ELR (cell line): ENCODE measurements at places on chromosomes 1 and 21.
A peak's percentile ranks its signal among the peaks of the same experiment; 100 is the strongest.

GRCh38 chr1:39082010-39082799, 56.1 kb downstream of the NDUFS5 start:
- no peak for DNase-seq

- no peak for DNase-seq
Measured at GRCh38 chr1:18458133-18459092, 22.3 kb upstream of the KLHDC7A start.

DNA sequence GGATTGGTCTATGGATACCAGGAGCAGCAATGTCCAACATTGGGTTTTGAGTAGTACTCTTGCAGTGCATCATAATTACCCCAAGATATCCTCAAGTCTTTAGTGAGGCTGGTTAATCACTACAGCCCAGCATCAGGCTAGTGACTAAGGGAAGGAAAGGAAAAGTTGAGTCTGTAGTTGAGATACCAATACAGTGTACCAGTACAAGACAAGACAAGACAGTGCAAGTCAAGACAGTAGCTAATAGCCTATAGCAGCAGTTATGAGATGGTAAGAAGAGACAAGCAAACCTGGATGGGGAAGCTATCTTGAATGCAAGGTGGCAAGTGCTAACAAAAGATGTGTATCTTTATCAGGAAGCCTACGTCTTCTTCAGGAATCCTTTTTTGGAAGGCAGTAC, 13.3 kb upstream of the GNG12 start:
- DNase-seq, result no peak

DNA sequence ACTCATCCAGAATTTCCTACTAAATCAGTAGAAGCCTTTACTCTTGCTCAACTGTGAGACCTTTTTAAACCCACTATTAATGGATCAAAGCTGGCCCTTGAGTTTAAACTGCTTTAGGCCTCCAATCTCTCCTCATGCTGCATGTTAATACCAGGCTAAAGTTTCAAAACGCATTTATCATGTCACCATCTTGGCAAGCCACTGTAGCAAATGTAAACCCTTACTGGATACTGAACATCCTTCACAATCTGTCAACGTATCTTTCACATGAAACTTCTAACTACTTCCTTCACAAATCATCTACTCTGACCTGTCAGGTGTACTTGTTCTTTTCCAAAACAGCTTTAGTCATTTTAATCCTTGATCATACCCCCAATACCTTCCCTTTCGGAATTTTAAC, 3.0 kb downstream of the PAXBP1 start:
- no peak for DNase-seq

GRCh38 chr1:46547481-46548383, 3.7 kb downstream of the KNCN start:
- peak; percentile 74 for DNase-seq

GRCh38 chr1:17672226-17672625, 82.9 kb upstream of the ACTL8 start:
- DNase-seq, result no peak

GRCh38 chr1:34597877-34598514, 156.9 kb upstream of the GJB5 start:
- DNase-seq, result peak; percentile 41

DNA sequence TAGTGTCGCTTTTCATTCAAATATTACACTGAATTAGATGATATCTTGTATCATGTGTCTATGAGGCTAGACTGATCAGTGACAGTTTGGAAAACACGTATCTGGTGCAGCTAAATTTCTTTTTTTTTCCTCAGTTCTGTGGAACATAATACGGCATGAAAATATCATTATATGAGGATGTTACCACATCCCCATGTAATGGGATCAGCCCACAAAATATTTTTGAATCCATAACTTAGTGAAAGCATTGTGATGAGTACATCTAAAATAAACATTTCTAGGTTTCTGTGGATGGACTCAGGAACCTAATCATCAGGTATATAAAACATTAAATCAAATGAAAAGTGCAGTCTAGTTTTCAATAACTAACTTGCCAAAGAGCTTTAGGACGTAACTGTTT, 356.3 kb downstream of the USP25 start:
- DNase-seq, result no peak

- no peak for DNase-seq
Measured at GRCh38 chr21:20396798-20397197, 601.4 kb upstream of the NCAM2 start.

DNA sequence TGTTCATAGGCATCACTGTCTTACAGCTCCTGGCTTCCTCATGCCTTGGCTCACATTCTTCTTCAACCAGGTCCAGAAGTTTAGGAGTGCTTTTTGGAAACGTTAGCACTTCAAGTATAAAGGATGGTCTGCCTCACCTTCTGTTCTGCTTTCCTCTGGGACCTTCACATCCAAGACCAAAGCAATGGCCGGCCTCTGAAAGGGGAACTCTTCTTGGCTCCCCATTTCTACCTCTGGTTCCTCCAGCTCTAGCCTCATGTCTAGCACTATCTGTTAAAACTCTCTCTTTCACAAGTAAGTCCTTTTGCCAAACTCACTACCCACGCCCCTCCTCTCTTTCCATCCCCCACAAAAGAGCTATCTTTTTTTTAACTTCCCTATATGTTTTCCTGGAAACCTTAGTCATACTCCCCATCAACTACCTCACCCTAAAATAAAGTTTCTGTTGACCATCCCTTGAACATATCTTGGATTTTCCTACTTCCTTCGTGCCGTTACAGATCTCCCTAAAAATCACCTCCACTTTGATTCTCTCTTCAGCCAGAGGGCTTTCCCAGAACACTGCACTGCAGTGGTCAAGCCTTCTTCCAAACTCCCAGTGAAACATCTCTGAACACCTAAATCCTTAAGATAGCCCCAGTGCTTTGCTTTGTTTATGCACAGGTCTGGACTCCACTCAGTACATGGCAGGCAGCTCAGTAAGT, 7.9 kb downstream of the SORT1 start:
- no peak for DNase-seq

- no peak for DNase-seq
Measured at GRCh38 chr1:234072793-234073192, 168.3 kb downstream of the SLC35F3 start.

GRCh38 chr1:244822878-244823277, 12.6 kb upstream of the COX20 start:
- no peak for DNase-seq

- no peak for DNase-seq
Measured at GRCh38 chr1:180261524-180262155, 31.6 kb downstream of the LHX4 start.

DNA sequence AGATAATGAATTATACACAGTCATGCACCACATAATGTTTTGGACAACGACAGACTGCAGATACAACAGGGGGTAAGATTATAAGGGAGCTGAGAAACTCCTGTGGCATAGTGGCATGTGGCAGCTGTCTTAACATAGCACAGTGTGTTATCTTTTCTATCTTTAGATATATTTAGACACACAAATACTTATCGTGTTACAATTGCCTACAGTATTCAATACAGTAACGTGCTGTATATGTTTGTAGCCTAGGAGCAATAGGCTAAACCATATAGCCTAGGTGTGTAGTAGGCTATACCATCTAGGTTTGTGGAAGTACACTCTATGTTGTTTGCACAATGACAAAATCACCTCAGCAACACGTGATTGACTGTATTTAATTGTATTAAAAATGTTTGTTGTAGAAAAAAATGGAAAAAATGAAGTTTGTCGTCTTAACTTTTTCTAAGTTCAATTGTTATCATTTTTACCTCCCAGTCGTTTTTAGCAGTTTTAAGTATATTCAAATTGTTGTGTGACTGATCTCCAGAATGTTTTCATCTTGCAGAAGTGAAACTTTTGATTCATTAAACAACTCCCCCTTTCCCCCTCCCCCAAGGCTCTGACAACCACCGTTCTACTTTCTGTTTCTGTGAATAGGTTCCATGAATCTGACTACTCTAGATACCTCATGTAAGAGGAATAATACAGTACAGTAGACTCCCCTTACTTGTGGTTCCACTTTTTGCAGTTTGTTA, 351.0 kb upstream of the B3GALT2 start:
- no peak for DNase-seq

DNA sequence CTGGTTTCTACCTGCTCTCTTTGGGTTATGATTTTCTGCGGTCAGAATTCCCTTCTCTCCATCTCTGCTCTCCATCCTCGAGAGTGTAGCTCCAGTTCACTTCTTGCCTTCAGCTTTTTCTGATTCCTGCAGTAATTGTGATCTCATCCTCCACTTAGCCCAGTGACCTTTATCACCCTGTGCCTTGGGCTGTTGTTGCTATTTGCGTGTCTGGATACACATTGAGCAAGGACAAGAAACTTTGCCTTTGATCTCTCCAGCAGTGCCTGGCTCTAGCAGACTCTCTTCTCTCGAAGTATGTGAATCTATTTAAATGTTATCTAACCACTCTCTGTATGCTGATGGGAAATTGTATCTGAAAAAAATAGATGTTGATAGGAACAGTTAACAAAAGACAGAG, 76.4 kb upstream of the MARK1 start:
- DNase-seq, result no peak

GRCh38 chr1:37306461-37306860, 167.9 kb upstream of the ZC3H12A start:
- DNase-seq, result no peak

GRCh38 chr1:179742291-179742690, 800 bp upstream of the FAM163A start:
- DNase-seq, result no peak

DNA sequence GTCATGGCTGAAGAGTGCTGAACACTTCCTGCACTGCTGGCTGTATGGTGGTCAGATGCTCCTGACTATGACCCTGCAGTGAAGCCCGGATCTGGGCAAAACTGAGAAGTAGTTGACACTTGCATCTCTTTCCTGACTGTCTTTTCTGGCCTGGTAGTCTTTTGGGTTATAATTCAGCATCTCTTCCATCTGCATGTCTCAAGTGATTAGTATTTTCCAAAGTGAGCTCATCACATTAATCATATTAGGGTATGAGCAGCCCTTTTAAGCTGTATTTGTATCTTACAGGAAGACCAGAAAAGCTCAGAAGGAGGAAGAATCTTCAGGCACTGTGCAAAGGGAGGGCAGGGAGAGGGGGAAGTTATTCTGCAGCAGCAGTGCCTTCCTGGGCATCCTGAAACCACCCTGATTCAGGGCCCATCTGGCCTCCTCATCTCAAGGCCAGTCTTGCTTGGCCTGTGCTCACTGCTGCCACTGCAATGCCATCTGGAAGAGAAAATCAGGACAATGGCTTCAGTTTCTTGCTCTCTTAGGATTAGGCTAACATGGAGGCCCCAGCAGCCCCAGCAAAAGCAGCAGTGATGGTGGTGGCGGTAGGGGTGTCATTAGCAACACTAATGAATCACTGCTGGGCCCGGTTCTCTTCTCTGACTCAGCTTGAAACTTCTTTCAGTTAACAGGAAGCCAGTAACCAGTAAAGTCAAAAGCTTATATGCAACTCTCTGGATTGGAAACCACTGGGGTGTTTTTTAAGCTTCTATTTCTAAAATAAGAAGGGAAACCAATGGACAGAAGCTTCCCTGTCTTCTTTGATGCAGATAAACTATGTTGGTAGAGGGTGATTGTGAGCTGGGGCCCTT, 63.3 kb upstream of the WDR26 start:
- DNase-seq, result peak; percentile 96

DNA sequence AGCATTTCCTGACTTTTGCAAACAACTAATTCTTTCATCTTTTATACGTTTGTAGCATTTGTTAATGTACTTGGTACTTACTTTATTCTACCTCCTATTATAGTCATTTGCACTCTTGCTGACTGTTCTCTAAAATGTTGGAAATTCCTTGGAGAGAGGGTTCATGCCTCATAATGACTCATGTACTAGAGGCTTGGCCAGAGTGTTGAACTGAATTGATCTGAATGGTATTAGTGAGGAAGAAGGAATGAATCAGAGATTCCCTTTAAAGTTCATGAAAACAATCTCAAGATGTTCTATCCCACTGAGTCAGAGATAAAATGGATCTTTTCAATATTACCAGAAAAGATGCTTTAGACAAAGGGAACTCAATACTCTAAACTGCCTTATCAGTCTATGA, 383.4 kb downstream of the SEC16B start:
- peak; percentile 78 for DNase-seq

- no peak for DNase-seq
Measured at GRCh38 chr1:160797271-160797709, 1.3 kb downstream of the LY9 start.

GRCh38 chr1:102097451-102097850, 100.7 kb upstream of the OLFM3 start:
- DNase-seq, result no peak

- DNase-seq, result no peak
Measured at GRCh38 chr1:184956999-184957700, 17.2 kb downstream of the NIBAN1 start.

DNA sequence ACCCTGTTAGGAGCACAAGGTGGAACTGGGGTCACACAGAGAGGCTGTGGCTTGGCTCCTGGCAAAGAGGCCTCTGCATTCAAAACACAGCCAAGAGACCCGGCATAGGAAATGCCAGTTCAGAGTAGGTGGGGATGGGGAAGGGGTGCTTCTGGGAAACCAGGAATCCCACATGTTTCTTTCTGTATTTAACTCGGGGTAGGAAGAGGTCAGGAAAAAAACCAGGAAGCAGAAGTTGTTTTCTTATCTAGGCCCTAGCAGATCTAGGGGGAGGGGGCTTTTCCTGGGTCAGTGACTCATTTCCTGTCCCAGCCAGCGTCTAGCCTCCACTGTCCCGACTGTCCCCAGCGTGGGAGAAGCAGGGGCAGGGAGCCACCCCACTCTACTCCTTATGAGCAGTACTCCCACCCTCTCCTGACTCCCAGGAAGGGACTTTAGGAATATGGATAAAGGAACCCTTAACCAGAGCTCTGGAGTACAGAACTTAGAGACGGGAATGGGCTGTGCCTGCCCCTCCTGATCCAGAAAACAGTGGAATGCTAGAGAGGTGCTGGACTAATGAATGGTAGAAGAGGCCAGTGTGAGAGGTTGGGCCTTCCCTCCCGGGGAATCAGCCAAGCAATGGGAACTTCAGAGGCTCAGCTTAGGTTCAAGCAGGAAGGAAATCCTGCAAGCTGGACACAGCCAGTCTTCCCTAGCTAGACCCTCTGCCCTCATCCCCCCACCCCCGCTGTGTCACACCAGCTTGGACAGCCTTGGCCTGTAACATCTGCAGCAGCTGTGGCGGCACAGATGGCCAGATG, 5.7 kb downstream of the FHL3 start:
- DNase-seq, result peak; percentile 65

DNA sequence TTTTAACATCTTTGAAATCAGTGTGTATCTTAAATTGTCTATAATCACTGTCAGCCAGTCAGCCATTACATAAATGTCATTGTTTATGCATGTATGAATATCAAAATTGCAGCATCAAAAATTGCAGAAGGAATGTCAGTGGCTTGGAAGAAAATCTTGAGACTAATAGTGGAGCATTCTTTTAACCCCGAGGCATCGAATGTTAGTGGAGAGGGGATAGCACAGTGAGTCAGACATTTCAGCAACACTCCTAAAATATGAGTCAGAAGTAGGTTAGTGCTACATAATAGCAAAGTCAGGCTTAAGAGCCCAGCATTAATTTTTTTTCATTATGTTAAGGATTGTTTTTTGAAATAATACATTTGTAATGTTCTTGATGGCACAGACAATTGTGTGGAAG, 45.5 kb downstream of the SNRPE start:
- DNase-seq, result peak; percentile 97
